Fibroblast of lung (primary cell): ENCODE measurements at places on chromosomes 1 and 21. TPM values are rescaled to one million over a fixed set of nuclear protein-coding genes. Genes with fewer than 3 reads are reported as not detected.

CLCA1 gene
- total RNA-seq = not detected in 2 replicates

SLC35F3 gene
- total RNA-seq = not detected in 2 replicates

ALDH4A1 gene
- 6.9 and 11.9 TPM in 2 replicates for total RNA-seq

KCNA2 gene
- total RNA-seq = under 0.01 and 0.17 TPM in 2 replicates

KCNJ10 gene
- total RNA-seq = not detected in 2 replicates

OLFML2B gene
- 3.3 and 5.1 TPM in 2 replicates for total RNA-seq

ITGB2 gene
- total RNA-seq = not detected in 2 replicates

KMO gene
- not detected in 2 replicates for total RNA-seq

CASQ1 gene
- 0.17 and 0.26 TPM in 2 replicates for total RNA-seq

SLC44A5 gene
- total RNA-seq = under 0.01 TPM in 2 replicates

SPATA46 gene
- total RNA-seq = not detected in 2 replicates

OR2T11 gene
- total RNA-seq = not detected in 2 replicates

FCGR3A gene
- total RNA-seq = not detected in 2 replicates

STPG1 gene
- total RNA-seq = 3.3 and 7.9 TPM in 2 replicates

ELF3 gene
- 0.17 TPM in 1 of 2 replicates, not detected in the other for total RNA-seq

MEX3A gene
- total RNA-seq = 1.5 and 1.7 TPM in 2 replicates

FASLG gene
- total RNA-seq = not detected in 2 replicates

CAMSAP2 gene
- 21.8 and 32.5 TPM in 2 replicates for total RNA-seq

SLC37A1 gene
- total RNA-seq = 2.8 and 6.4 TPM in 2 replicates

PCAT6 gene
- total RNA-seq = 0.50 and 0.51 TPM in 2 replicates

CDC20 gene
- total RNA-seq = 1.3 and 24.1 TPM in 2 replicates

PBX1 gene
- total RNA-seq = 39.8 and 46.7 TPM in 2 replicates

RSPO1 gene
- total RNA-seq = 0.26 and 0.50 TPM in 2 replicates

SRM gene
- 8.2 and 13.0 TPM in 2 replicates for total RNA-seq

ATP1A4 gene
- total RNA-seq = 0.26 TPM in 1 of 2 replicates, not detected in the other

NPR1 gene
- total RNA-seq = 0.66 and 2.1 TPM in 2 replicates

NDUFV3 gene
- total RNA-seq = 37.7 and 43.7 TPM in 2 replicates

HOOK1 gene
- total RNA-seq = under 0.01 TPM in 2 replicates

DYRK3 gene
- total RNA-seq = 28.5 and 38.5 TPM in 2 replicates

KIF14 gene
- 1.3 and 4.0 TPM in 2 replicates for total RNA-seq

F13B gene
- total RNA-seq = not detected in 2 replicates

MROH9 gene
- 0.26 TPM in 1 of 2 replicates, not detected in the other for total RNA-seq

DENND1B gene
- 6.7 and 8.4 TPM in 2 replicates for total RNA-seq

UCK2 gene
- 47.8 and 95.1 TPM in 2 replicates for total RNA-seq
